ENCODE measurements at places on chromosomes 1 and 21. TPM values are rescaled to one million over a fixed set of nuclear protein-coding genes. Genes with fewer than 3 reads are reported as not detected.
A peak's percentile ranks its signal among the peaks of the same experiment; 100 is the strongest.

GRCh38 chr1:2231532-2232254, 3.6 kb downstream of the SKI start:
- DNase-seq = peak; percentile 41

- no peak for DNase-seq
Observed at GRCh38 chr21:19830446-19830845, 1167.8 kb upstream of the NCAM2 start.

The CD101 gene
- not detected for total RNA-seq

DNA sequence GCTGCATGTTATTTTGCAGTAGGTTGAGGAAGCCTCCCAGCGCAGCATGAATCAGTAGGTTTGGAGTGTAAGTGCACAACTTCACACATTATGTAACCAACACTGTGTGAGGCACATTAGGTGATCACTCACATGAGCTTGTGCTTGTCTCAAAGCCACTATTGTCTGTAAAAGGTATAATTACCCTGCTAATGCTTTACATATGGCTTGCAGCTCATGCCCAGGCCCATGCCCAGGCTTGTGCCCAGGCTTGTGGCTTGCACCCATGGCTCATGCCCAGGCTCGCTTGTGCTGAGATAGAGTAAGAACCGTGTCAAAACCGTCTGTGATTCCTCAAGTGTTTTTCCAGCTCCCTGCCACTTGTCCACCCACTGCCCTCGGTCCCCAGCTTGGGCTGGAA, 596.3 kb downstream of the LTN1 start:
- DNase-seq = no peak

The MROH7 gene
- not detected for total RNA-seq

The GIPC2 gene
- not detected for total RNA-seq
